Effector memory CD4-positive, alpha-beta T cell (primary cell): ENCODE measurements at places on chromosomes 2 and 18.

GRCh38 chr2:187126247-187127005 lies 277.5 kb upstream of the ZSWIM2 start:
- no peak for DNase-seq

GRCh38 chr2:230170532-230170931 lies 49.3 kb downstream of the SP110 start:
- DNase-seq: no peak

- DNase-seq: no peak
These were observed 276.4 kb downstream of the HRH4 start for GRCh38 chr18:24736662-24737330.

GRCh38 chr18:78518805-78519204 lies 460.8 kb upstream of the SALL3 start:
- DNase-seq: no peak

- DNase-seq: no peak
These were observed 144.9 kb downstream of the ACTR3 start for GRCh38 chr2:114034742-114035141.

- DNase-seq: no peak
These were observed 62.5 kb upstream of the MRPS9 start for GRCh38 chr2:104975371-104975770.

GRCh38 chr2:230473378-230473777 lies 57.4 kb downstream of the SP100 start:
- no peak for DNase-seq

GRCh38 chr2:104944495-104944894 lies 90.6 kb downstream of the POU3F3 start:
- no peak for DNase-seq

- no peak for DNase-seq
These were observed 79.2 kb upstream of the MYO3B start for GRCh38 chr2:170098626-170099312.

DNA sequence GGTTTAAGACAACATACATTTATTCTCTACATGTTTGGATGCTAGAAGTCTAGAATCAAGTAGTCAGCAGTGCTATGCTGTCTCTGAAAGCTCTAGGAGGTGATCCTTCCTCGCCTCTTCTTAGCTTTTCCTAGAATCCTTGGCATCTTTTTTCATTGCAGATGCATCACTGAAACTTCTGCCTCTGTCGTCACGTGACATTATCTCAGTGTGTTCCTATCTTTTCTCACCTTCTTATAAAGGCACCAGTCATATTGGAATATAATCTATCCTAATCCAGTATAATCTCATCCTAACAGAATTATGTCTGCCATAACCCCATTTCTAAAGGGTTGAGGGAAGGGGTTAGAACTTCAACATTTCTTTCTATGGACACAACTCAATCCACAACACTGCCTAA lies 851.2 kb upstream of the CRIM1 start:
- no peak for DNase-seq

DNA sequence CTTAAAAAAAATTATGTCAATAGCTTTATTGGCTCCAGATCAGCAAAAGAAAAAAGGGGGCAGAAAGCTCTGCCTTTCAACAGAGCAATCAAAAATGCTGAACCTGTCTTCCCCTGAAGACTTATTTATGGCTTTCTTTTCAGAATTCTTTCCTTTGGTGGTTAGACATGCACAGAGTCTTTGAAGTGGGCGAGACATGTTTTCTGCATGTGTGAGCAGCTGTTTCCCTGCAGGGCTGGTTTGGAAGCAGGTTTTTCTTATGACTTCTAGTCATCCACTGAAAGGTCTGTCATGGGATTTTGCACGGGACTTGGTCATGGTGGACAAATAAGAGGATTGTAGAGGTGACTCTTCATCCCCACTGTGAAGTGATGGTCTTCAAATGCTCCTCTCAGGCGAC lies 160.3 kb downstream of the VAPA start:
- DNase-seq: no peak

DNA sequence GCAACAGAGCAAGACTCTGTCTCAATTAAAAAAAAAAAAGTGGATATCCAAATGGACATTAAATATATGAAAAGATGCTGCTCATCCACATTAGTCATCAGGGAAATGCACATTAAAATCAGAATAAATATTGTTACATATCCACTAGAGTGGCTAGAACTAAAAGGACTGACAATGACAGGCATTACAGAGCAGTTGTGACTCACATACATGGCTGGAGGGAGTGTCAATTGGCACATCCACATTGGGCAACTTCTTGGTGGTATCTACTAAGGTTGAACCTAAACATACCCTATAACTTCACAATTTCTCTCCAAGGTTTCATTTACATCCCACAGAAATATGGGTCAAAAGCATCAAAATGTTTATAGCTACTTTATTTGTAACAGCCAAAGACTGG lies 14.0 kb upstream of the DNER start:
- DNase-seq: no peak

- no peak for DNase-seq
These were observed 12.1 kb upstream of the YES1 start for GRCh38 chr18:824179-824578.

DNA sequence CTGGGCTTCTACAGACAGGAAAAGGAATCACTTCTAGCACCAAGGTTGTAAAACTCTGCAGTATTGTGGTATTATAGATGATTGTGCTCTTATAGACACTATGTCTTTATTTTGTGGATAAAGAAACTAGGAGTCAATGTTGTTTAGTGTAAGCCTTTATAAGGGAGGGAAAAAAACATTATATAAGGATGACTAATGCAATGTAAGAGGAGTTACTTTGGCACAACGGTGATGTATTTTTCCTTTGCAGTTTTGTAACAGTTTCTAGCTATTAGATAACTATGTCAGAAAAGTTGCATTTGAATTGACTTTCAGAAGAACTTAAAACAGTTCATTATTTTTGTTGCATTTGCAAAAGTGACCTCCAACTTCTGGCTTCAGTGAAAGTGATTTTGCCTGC lies 545.4 kb downstream of the CCDC85A start:
- no peak for DNase-seq

- no peak for DNase-seq
These were observed 550.6 kb upstream of the ACVR2A start for GRCh38 chr2:147293991-147294824.

DNA sequence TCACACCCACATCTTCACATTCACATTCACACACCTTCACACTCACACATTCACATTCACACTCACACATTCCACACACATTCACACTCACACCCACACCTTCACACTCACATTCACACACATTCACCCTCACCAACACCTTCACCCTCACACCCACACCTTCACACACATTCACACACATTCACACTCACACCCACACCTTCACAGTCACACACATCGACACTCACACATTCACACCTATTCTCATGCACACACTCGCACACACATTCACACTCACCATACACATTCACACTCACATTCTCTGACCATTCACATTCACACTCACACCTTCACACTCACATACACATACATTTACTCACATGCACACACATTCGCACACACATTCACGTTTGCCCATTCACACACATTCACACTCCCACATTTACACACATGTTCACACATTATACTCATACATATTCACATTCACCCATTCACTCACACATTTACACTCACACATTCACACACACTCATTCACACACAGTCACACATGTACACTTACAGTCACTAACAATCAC lies 62.7 kb downstream of the BIN1 start:
- DNase-seq: no peak

GRCh38 chr2:36616947-36617346 lies 19.0 kb upstream of the FEZ2 start:
- no peak for DNase-seq

- no peak for DNase-seq
These were observed 70.8 kb downstream of the RAPGEF4 start for GRCh38 chr2:172806493-172806892.

DNA sequence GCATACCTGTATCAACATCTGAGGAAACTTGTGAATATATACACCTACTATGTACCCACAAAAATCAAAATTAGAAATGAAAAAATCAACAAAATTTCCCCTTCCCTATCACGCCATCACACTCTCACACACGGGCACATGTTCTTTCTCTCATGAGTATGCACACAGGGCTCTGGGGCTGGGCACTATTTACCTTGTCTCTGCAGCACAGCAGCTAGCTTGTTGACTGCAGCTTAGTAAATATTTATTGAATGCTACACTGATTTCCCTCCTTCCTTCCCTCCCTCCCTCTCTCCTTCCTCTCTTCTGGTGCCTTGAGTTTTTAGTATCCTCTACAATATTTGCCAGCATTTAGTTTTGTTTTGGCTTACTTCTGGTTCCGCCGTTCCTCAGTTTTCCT lies 182.7 kb upstream of the LHCGR start:
- DNase-seq: no peak
